ENCODE measurements at places on chromosomes 5 and 9.

DNA sequence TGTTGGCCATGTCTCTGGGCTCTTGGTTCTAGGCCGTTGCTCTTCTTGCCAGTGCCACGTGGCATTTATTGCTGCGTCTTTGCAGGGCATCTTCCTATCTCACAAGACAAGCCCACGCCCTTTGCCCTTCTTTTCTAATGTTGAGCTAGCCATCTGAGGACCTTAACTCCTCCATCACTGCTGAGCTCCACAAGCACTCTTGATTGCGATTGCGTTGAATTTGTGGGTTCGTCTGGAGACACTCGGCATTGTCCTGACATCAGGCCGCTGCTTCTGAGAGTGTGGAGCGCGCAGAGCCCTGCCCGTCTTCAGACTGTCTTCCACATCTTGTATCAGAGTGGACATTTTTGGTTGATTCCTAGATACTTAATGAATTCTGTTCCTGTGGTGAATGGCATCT, 14.5 kb upstream of the FCN1 start:
- DNase-seq, result no peak

DNA sequence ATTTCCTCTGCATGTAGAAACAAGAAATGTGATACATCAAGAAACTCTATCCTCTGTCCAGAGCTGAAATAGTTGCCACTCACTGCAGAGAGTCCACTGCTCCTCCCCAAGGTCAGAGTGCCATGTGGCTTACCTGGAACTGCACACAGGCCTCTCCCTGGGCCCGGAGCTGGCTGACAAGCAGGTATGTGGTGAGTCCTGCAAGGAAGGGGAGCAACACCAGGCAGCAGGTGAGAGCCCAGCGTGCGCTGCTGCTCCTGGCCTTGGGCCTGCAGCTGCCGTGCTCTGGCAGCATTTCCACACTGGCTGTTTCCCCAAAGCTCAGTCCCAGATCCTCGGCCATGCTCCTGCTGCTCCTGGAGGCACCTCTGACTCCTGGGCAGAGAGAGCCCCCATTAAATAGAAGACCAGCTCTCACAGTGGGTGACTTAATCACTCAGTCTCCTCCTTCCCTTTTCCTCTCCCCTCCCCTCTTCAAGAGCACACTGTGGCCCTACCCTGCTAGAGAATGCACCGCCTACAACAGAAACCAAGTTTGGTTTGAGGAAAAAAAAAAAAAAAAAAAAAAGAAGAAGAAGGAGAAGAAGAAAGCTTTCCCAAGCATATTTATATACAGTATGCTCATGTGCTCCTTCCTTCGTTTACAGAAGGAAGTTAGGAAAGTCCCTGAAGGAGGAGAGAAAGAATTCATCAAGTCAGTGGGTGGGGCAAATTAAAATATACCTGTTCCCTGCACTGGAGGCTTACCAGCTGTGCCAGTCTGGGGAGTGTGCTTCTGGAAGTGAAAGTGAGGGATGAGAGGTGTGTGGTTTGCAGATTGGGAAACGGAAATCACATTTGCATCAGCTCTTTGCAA, at the start of gene TNFSF15:
TNFSF15 (minus strand) TSS at position 370 of the 856 bp plus-strand sequence; CDS start at position 343, 27 bp downstream.
- DNase-seq, result no peak

- DNase-seq, result no peak
These were observed 78.8 kb upstream of the TNFAIP8 start for GRCh38 chr5:119276978-119277377.

GRCh38 chr9:111463048-111463447, 21.1 kb downstream of the ECPAS start:
- no peak for DNase-seq

GRCh38 chr9:135491764-135492163, 8.7 kb upstream of the MRPS2 start:
- no peak for DNase-seq

DNA sequence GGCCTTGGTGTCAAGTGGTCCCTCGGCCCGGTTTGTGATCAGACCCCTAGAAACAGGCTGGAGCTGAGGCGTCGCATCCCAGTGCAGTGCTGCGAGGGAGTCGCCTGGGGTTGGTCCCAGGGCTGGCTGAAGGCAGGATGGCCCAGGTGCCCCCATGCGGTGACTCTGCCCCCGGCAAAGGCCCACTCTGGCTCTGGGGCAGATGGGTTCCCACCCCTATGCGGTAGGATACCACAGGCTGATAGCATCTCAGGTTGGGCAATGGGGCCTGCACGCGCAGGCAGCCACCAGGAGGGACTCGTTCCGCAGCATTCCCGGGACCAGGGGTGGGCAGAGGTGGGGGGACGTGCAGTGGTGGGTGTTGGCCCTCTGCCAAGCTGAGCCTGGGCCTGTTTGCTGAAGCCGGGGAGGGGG, 86.0 kb downstream of the RXRA start:
- no peak for DNase-seq

DNA sequence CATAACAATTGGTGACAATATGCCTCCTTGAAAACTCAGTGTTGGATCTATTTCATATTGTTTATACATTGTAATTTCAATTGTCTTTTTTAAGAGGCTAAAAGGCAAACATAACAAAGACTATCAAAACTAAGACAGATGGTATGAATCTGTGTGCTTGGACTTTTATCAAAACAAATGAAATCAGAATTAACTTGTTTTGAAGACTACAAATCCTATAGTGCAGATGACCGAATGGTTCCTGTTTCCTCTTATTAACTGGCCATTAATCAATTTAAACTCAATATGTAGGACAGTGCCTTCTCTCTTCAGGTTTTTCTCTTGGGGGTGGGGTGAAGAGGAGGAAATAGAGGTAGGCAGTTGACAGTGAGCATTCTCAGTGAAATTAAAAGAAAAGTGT, 366.9 kb upstream of the GRAMD2B start:
- DNase-seq, result no peak

DNA sequence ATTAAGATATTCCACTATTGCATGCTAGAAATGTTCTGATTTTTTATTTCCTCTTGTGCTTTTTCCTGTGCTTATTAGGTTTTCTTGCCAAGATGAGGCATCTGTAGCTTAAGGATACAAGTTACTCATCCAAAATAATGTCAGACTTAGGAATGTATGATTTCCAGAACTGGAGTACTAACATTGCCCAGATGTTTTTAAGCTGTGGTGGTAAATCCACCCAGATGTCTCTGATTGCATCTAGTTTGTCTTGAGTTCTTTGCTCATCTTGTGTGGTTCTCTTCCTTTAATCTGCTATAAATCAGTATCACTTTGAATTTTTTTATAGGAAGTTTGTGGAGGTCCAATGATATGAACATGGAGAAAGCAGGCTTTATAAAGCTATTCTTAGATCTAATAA, 337.5 kb upstream of the ZNF608 start:
- no peak for DNase-seq

DNA sequence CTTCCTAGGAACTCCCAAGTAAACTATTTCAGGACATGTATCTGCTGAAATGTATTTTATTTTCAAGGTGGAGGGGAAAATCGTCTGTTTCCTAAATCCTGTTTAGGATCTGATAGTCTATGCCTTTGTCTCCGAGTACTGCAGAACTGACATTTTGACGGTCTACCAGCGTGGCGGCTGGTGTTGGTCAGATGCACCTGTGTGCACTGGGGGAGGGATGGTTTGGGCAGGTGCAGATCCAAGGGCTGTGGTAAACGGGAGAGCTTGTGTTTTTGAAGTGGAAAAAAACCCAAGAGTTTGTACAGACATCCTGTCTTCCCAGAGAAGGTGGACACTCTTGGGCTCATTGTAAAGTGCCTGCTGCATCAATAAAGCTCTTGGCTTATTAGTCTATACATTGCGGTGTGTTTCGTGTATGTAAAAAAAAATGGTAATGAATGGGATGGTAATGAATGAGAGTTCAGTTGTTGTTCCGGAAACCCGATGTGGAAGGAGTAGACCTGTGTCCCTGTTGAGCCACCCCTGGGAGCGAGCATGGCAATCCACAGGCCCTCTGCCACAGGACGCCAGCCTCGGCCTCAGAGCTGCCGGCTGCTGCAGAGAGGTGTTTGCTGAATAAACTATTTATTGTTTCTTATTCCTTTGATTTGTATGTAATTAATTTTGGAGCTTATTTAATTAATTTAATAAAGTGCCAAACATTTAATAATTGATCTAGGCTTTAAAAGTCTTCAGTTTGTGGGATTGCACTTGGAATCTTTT, 15.3 kb downstream of the ARPC5L start:
- no peak for DNase-seq

DNA sequence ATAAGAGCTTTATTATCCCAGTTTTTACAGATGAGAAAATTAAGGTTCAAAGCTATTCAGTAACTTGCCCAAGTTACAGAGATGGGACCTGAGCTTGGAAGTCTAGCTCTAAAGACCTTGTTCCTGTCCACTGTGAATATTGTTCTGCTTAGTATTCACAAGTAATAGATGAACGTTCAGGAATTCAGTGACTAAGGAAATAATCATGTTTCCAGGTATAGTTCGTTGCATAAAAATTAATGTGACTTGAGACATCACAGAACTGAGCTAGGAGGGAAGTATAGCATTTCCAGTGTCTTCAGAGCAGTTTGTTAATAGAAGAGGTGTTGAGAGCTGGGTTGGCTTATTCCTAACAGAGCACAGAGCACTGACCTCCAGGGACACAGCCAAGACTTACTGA, 136.1 kb downstream of the FGF1 start:
- no peak for DNase-seq

GRCh38 chr5:31393126-31393525, 138.8 kb downstream of the DROSHA start:
- no peak for DNase-seq

DNA sequence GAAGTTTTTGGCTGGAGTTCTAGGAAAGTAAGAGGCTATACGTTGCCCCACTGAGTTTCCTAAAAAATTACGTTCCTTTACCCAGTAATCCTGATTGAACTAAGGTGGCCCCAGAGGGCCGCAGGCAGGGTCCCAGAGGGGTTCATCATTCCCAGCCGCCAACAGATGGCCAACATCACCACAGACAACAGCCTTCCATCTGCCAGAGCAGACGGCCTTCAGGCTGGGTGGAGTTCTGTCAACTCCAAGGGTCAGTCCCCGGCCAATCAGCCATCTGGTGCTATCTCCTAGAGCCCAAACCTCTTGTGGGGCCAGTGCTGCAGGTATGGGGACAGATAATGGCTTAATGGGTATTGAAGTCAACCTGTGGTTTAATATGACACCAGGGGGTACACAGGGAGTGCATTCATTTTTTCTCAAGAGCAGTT, 30.4 kb downstream of the TBC1D2 start:
- DNase-seq, result no peak

- DNase-seq, result no peak
These were observed 96.5 kb upstream of the DAB2 start for GRCh38 chr5:39521098-39521860.

GRCh38 chr9:20559231-20559890, 62.9 kb downstream of the MLLT3 start:
- DNase-seq, result no peak

- DNase-seq, result no peak
These were observed 53.8 kb downstream of the NFIB start for GRCh38 chr9:14260101-14260500.

GRCh38 chr9:95073042-95073607, 244.4 kb downstream of the FANCC start:
- no peak for DNase-seq

Measured in cerebellar nuclear complex (tissue), 1 donor.